Neural crest cell (in vitro differentiated cells): ENCODE measurements at places on chromosomes 2 and 18. TPM values are rescaled to one million over a fixed set of nuclear protein-coding genes. Genes with fewer than 3 reads are reported as not detected.

PLEKHB2 gene
- total RNA-seq = 44.6 and 44.9 TPM in 2 replicates

RUFY4 gene
- not detected in 2 replicates for total RNA-seq

SCN7A gene
- total RNA-seq = 0.39 and 0.40 TPM in 2 replicates

MROH2A gene
- total RNA-seq = not detected in 2 replicates

ERBB4 gene
- total RNA-seq = 10.2 and 11.0 TPM in 2 replicates

TTC31 gene
- total RNA-seq = 29.6 and 31.6 TPM in 2 replicates

CCDC85A gene
- total RNA-seq = 0.16 and 0.19 TPM in 2 replicates

SCN9A gene
- 0.86 and 1.3 TPM in 2 replicates for total RNA-seq

REG1B gene
- total RNA-seq = not detected in 2 replicates

RASGRP3 gene
- 0.07 TPM in 1 of 2 replicates, not detected in the other for total RNA-seq

TMEM163 gene
- total RNA-seq = 0.71 and 1.0 TPM in 2 replicates

LPIN2 gene
- 22.5 and 22.6 TPM in 2 replicates for total RNA-seq

LYPD6 gene
- total RNA-seq = 7.1 and 7.3 TPM in 2 replicates

TRIM43 gene
- total RNA-seq = not detected in 2 replicates

CPLX4 gene
- not detected in 2 replicates for total RNA-seq

CHAC2 gene
- total RNA-seq = 7.8 and 7.9 TPM in 2 replicates

FAM161A gene
- total RNA-seq = 21.9 and 23.4 TPM in 2 replicates

PLEKHH2 gene
- total RNA-seq = 1.9 and 2.1 TPM in 2 replicates

FAM110C gene
- 0.07 and 0.09 TPM in 2 replicates for total RNA-seq

AGXT gene
- total RNA-seq = not detected in 2 replicates

KCNF1 gene
- 0.93 and 1.1 TPM in 2 replicates for total RNA-seq

CNNM3 gene
- total RNA-seq = 32.6 and 33.9 TPM in 2 replicates

DES gene
- total RNA-seq = 0.28 TPM in 1 of 2 replicates, not detected in the other

SETBP1 gene
- total RNA-seq = 38.9 and 39.3 TPM in 2 replicates

BOLL gene
- total RNA-seq = not detected in 2 replicates

TXNDC2 gene
- total RNA-seq = not detected in 2 replicates
